ENCODE measurements at places on chromosomes 16 and 17.
A peak's percentile ranks its signal among the peaks of the same experiment; 100 is the strongest.

DNA sequence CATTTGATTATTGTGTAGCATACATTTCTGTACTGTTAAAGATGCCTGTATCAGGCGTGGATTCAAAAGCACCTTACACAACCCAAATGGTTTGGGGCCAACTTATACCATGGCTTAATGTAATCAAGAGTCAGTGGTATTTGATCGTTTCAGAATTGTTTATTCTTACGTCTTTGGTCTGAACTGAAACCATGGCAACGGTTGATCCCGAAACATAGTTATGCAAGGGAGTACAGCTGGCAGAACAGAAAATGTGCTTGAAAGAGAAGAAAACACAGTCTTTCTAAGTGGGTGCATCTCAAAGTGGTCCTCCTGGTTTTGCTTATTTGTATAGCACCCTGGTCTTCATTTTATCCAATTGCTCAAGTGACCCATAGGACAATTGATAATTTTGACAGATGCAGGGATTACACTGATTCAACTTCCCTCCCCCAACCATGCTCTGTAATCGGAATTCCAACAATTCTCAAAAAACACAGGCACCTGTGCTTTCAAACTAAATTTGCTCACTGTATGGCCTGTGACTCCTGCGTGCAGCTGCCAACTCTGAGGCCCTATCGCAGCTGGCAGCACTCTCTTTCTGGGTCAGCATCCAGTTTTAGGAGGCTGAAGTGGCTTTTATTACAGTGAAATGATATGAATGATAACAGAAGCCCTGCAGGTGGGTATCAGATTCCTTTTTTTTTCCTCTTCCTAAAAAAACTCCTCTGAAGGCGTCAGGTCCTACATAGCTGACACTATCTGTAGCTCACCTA lies 77.0 kb upstream of the AXIN2 start:
- no peak for DNase-seq

- no peak for DNase-seq
Observed at GRCh38 chr17:82577300-82577699, 57.8 kb downstream of the FOXK2 start.

GRCh38 chr16:1707193-1707790 lies 1.3 kb downstream of the MAPK8IP3 start:
- DNase-seq: no peak

GRCh38 chr17:82685291-82685690 lies 13.2 kb downstream of the RAB40B start:
- no peak for DNase-seq

DNA sequence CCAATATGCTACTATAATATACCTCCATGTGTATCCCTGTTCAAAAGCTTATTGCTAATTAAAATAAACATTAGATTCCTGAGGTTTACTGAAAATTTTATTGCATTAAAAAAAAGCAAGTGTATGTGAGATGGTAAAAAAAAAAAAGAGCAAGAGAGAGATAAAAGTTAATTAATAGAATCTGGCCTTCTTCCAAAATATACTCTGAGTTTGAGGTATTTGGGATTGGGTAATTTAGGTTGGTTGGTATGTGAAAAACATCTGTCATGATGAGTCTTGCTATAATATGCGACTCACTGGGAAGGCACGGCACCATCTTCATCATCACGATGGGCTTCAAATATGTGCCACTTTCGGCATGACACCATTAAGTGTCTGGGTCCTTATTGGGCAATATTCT lies 711.1 kb upstream of the SOX9 start:
- DNase-seq: no peak

GRCh38 chr16:57600048-57600835 lies 28.2 kb upstream of the ADGRG1 start:
- peak; percentile 15 for DNase-seq

DNA sequence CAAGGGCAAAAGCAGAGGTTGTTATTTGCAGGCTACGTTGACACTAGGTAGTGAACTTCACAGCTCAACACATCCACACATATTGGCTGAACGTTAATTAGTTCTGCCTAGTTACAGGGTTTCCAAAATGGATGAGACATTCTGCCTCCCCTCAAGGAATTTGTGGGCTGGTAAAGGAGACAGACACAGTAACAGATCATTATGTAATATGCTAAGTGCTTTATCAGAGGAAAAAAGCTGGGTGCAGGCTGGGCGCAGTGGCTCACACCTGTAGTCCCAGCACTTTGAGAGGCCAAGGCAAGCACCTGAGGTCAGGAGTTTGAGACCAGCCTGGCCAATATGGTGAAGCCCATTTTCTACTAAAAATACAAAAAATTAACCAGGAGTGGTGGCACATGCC lies 26.2 kb downstream of the BMERB1 start:
- DNase-seq: no peak

DNA sequence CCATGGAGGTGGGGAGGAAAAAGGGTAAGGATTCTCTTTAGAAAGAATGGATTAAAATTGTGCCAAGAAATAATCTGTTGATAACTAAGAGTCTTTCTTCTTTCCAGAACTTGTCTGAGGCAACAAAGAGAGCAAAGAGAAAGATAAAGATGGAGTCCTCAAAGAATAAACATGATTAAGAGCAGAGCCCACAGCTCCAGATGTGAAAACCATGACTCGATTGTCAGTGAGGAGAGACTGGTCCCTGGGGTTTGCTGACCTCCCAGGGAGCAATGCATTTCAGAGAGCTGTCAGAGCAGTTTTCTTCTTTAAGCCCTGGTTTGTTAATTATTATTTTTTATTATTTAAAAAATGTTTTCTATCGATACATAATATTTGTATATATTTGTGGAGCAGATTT lies 74.6 kb downstream of the TMEM100 start:
- DNase-seq: no peak

GRCh38 chr17:79337053-79337452 lies 262.4 kb downstream of the ENGASE start:
- no peak for DNase-seq

GRCh38 chr16:8679151-8679550 lies 4.7 kb downstream of the ABAT start:
- no peak for DNase-seq

DNA sequence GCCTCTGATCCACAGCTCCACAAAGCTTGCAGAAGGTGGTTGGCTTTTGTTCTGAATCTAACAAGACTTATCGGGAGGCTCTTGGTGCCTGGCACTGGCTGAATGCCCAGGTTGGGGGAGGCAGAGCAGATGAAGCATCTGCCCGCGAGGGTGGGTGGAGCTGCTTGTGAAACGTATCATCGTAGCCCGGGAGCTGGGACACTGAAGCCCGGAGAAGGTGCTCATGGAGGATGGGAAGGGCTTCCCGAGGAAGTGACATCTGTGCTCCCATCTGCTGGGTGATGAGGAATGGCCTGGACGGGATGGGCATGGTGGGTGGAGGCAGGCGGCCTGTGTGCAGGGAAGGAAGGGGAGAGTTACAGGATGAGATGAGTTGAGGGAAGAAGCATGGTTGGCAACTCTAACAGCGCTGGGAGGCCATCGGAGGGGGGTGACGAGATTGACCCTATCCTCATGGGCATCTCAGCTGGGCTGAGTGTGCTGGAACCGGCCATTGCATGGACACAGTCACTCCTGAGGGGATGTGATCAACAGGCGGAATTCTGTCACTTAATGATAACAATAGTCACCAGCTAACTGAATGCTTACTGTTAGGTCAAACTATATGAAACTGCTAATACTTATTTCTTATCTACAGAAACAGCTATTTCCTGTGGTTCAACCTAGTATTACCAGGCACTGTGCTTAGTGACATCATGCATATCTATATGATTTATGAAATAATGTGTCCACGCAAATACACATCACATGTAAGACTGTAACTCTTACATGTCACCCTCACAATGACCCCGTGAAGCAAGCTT lies 102.7 kb downstream of the ABCC6 start:
- DNase-seq: no peak

DNA sequence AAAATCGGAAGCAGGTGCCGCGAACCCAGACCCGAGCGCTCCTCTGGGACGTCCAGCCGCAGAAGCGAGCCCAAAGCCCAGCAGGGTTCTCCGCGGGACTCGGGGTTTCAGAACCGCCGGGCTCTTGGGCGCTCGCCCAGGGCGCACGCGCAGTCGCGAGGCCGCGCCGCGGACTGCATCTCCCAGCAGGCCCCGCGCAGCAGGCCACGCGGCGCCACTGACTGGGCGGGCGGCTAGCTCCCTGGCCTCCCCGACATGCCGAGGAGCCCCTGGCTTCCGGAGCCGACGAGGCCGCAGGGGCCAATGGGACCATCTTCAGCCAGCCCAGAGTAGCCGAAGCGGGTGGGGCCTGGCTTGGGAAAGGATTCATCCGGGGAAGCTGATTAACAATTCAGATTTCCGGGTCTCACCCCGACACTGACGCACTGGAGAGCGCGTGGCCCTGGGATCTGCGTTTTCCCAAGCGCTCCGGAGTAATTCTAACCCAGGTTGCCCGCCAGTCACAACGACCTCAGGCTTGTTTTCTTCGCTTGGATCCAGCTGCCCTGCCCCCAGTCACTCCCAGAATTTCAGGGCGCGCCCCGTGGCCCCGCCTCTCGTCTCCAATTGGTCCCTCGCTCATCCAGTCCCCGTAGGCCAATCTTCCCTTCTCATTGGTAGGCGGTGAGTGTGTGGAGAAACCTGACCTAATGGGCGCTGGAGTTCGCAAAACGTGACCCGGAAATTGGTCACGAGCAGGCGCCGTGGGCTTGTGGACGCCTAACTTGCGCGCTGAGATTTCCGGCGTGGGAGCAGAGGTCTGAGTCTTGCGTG lies at the start of gene ZNF263:
TSS of gene ZNF263 (plus strand) at position 762 of the 813 bp plus-strand sequence. CDS start 328 bp downstream, outside the sequence.
- peak; percentile 95 for DNase-seq

- no peak for DNase-seq
Observed at GRCh38 chr17:42618442-42619150, 9.1 kb downstream of the TUBG1 start.

GRCh38 chr17:60148373-60148772 lies 1.4 kb upstream of the CA4 start:
- DNase-seq: no peak

DNA sequence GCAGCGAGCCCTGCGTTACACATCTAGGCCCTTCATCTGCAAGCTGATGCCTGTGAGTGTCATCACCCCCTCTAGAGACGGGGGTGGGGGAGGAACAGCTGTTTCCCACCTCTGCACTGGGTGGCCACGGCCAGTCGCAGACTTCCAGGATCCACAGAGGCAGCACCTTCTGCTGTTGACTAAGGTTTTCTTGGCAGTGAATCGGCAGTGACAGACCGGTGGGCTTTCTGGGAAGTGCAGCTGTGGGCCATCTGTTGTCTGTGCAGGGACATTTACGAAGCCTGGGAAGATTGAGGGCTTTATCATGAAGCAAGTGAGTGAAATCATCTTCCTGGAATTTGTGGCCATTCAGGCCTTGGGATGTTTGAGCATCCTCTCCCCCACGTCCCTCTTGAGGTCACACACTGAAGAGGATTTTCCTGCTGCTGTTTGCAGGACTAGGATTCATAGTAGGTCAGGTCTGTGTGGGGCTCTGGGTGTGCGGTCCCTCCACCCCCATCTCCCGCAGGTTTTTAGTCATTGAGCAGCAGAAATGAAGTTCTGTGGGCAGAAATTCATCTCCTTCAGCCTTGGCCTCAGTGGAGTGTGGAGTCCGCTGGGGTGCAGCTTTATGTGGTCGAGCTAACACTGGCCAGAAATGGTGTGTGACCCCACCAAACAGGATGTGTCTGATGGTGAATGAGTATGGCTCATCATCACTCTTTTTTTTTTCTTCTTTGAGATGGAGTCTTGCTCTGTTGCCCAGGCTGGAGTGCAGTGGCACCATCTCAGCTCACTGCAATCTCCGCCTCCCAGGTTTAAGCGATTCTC lies 12.0 kb downstream of the PGS1 start:
- DNase-seq: peak; percentile 56

DNA sequence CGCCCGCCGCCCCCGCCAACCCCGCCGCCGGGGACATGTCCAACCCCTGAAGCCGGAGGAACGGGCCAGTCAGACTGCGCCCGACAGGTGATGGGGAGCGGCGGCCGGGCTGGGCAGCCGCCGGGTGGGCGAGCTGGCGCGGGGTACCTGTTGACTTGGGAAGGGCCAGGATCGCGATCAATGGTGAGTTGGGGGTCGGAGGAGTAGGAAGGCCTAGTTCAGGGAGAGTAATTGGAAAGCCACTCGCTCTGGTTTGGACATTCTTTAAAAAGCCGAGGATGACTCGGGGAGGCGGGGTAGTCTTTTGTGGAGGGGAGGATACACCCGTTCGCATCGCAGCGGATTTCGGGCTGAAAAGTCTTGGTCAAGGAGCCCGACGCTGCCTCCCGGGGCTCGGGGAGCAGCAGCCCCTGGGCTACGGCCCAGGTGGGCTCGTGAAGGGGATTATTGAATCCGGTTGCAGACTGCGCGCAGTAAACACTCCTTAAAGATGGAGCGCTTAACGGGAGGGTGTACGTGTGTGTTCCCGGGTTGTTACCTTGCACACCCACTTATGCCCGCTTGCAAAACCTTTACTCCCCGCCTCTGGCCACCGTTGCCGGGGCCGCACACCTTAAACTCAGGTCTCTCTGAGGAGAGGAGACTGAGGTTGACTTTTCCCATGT lies 123.8 kb downstream of the GOSR1 start:
- no peak for DNase-seq

DNA sequence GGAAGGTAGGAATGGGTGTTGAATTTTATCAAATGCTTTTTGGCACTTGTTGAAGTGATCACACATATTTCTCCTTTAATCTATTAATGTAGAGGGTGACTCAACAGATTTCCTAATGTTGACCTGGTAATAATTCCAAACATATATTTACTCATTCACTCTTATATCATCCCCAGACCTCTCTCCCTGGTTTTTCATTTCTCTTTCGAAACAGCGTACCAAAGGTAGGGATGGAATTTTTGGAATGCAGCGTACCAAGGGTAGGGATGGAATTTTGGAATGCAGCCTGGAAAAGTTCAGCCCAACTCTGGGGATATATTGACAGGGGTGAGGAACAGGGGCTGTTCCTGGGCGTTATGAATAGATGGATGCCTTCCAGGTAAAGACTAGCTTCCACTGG lies 7.3 kb downstream of the KIF18B start:
- no peak for DNase-seq

- DNase-seq: no peak
Observed at GRCh38 chr16:11915114-11915643, 577 bp downstream of the GSPT1 start.

DNA sequence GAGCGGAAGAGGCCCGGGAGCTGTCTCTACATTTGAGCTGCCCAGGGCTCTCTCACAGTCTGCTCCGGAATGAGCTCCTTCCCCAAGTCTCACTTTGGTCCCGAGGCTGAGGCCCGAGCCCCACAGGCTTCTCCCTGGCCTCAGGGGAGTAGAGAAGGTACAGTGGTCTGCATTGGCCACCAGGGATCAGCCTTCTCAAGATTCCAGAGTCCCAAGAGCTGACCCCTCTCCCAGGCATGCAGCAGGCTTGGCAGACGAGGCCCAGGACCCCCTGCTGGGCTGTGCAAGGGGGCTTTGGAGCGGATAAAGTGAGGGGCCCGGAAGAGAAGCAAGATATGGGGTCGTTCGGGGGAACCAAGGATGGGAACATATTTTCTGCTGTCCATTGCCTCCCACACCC lies 3.1 kb downstream of the PRSS27 start:
- DNase-seq: no peak

DNA sequence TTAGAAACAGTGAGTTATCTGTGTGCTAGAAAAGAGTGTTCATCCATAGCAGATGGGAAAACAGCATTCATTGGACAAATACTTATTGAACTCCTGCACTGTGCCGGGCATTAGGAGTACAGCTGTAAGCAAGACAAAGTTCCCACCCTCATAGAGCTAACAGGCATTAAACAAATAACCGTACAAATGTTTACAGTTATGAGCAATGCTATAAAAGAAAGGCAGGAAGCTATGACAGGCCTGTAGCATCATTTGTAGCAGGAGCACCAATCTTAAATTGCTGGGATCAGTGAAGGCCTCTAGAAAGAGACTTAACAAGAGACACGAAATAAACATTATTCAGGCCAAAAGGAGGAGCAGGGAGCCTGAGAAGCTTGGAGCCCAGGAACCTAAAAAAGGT lies 15.6 kb downstream of the SDR42E1 start:
- DNase-seq: no peak
